ENCODE measurements at places on chromosomes 5 and 9.

- no peak for DNase-seq
Measured at GRCh38 chr5:173714551-173715428, 98.3 kb upstream of the BOD1 start.

GRCh38 chr5:140372971-140373487 is 13.0 kb downstream of the SLC4A9 start:
- DNase-seq: peak; percentile 42

- DNase-seq: no peak
Measured at GRCh38 chr5:37111426-37112382, 137.5 kb downstream of the CPLANE1 start.

- no peak for DNase-seq
Measured at GRCh38 chr9:114790521-114790920, 15.3 kb downstream of the TNFSF15 start.

DNA sequence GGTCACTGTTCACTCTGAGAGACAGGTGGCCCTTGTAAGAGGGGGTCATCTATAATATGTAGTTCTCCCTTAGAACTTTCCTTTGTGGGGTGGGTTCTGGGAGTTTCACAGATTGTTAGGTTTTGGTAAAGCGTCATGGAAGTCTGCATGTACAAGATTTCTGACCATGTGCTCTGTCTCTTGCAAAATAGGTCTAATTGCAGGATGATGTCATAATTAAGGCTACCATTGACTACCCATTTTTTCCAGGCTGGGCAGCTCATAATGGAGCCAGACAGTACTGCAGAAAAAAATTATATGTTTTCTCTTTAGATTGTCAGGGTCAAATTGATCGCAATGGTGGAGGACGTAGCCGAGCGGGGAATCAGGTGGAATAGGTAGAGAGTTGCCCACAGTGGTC is 3.7 kb upstream of the GM2A start:
- no peak for DNase-seq

DNA sequence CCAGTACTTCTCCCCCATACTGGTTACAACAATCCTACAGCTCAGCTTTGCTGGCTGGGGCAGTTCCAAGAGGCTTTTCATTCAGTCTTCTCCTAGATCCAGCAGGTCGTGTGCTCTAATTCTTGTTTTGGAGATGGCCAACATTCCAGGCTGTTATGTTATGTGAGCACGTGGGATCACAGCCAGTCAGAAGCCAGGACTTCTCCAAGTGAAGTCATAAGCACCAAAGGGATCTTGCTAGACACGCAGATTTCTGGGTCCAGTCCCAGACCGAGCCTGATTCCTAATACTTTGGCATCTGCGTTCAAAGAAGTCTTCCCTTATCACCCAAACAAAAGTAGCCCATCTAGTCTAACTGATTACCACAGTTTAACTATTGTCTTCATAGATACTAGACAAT is 1.4 kb upstream of the LARP1 start:
- DNase-seq: no peak

DNA sequence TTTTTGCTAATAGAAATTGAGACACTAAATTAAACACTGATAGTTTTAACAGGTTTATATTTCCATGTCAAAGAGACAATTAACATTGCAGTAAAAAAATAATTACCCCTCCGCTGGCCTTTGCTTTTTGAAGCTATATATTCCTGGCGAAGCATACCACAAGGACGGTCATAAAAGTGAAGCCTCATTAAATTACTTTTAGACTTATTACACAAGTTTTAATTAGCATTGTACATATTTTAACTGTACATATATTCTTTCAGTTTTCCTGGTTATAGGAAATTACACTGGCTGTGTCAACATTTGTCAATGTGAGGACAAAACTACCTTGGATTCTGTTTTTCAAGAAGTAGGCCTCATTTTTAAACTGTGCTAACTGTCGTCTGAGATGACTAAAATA is 1.2 kb downstream of the CDKN2A start:
- no peak for DNase-seq

- DNase-seq: no peak
Measured at GRCh38 chr9:68698943-68699509, 6.0 kb upstream of the PIP5K1B start.

DNA sequence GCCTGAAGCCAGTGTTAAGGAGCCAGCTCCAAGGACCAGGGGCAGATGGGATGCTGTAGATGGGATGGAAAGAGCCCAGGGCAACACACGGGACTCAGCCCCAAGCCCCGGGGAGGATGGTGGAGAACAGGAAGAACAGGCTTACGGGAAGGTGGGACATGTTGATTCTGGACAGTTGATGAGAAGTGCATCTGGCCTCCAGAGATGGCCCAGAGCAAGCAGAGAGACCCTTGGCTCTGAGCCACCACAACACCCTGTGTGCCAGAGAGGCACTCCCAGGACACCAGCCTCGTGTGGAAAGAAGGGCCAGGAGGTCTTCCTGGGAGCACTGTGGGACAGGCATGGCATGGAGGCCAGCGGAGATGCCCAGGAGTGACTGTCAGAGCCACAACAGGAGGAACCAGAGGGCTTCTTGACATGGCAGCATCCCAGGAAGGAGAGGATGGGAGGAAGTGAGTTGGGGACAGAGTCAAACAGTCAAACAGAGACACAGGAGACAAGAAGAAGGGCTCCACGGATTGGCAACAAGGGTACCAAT is 156.3 kb upstream of the MVB12B start:
- DNase-seq: no peak

- DNase-seq: no peak
Measured at GRCh38 chr9:35816708-35817107, 1.9 kb upstream of the HINT2 start.

DNA sequence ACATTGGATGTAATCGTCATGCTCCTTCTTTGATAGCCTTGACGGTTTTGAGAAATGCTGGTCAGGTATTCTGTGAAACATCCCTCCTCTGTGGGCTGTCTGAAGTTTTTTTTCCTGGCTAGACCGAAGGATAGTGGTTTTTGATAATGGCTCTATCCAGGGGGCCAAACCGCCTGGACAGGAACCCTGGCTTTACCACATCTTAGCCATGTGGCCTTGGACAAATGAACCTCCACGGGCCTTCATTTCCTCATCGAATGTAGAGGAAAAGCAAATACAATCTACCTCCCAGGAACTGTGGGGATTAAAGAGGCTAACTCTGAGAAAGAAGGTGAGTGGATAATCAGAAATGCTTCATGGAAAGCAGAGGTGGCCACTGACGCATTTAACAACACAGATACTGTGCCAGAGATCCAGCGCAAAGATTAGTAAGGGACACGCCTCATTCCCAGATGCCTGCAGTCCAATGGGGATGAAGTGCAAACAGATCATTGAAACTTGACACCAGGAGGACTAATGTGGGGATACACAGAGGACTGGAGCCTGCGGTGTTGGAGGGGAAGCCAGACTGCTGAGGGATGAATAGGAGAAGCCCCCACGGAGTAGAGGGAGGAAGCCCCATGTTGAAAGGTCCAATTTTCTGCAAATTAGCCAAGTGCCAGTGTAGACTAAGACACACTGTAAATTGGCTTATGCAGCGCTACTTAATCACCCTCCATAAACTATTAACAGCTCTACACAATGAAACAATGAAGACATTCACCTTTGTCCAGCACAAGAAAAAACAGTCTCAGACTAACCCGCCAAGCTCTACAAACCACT is 41.6 kb downstream of the MYO10 start:
- no peak for DNase-seq

DNA sequence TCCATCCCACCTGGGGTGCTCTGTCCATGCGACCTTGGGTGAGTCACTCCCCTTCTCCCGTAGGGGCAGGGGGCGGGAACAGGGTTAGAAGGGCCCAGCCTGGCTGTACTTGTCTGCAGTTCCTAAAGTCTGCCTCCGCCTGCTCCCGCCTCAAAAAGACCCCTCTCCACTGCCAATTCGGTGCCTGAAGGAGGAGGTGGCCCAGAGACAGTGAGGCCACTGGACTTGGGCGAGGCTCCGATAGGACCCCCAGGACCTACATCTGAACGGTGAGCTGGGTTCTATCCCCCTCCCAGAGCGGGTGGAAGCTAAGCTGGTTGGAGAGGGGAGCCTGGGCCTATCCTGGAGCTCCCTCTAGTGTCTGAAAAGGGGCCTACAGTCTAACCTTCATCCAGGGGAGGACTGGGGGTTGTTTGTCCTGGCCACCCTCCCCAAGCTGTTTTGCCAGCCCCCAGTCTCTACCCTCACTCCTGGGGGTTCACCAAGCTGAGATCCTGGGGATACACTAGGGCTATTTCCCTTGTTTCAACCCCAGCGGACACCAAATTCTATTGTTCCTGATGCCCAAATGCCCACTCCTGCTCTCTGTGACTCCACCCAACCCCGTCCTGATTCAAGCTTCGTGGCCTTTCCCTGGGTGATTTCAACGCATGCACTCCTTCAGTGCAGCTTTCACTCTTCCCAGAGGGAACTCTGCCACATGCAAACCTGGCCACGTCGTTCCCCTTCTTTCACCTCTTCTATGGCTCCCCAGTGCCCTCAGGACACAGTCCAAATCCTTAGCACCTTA is 6.1 kb upstream of the CRB2 start:
- no peak for DNase-seq

DNA sequence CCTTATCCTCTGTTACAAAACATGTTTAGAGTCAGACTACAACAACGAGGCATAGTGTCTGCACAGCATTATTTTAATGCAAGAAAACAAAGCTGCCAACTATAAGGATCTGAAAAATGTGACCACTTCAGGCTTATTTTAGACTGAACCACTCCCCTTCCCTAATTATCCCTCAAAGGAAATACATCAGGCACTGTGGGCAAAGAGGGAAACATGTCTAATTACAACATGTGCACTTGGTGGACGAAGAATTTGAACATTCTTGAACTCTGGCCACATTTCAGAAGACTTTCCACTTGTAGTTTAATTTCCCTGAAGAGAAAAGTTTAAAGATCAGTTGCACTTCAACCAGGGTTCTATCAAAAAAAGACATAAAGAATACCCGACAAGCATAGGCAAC is 3.8 kb downstream of the MTMR12 start:
- DNase-seq: no peak

DNA sequence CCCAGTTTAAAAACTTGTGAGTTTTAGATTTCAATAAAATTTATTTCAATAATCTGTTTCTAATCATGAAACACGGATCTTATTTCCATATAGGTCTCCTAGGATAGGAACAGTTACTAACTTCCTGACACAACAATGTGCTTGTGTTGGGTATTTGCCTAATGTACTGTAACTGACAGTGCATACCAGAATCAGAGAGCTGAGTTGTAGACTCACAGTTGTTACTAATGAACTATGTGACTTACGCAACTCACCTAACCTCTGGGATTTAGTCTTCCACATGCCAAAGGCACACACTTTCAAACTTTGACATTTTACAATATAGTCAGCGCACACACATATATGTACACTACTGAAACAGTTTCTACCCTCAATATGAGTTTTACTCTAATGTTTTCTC is 77.7 kb downstream of the HOMER1 start:
- DNase-seq: no peak

GRCh38 chr5:74169701-74170100 is 470.8 kb downstream of the ENC1 start:
- DNase-seq: peak; percentile 20

DNA sequence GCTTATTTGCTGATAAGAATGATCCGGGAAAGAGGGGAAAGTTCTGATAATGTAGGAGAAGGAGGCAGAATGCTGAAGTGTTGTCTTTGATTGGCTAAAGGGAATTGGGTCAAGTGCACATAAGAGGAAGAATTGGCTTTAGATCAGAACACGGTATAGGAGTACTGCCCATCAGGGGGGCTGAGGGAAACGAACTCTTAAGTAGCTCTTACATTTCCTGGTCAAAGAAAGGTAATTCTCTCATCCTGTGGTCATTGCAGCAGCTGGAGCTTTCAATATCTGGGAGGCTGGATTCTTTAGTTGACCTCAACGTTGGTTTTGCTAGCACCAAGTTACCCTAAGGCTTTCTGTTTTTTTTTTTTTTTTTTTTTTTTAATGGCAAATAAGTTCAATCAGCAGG is 178.7 kb upstream of the NR3C1 start:
- no peak for DNase-seq

- no peak for DNase-seq
Measured at GRCh38 chr9:37210737-37211523, 90.6 kb downstream of the ZCCHC7 start.

GRCh38 chr5:148376198-148376597 is 7.6 kb upstream of the FBXO38 start:
- no peak for DNase-seq

- no peak for DNase-seq
Measured at GRCh38 chr5:150156027-150156368, 353 bp upstream of the PDGFRB start.

DNA sequence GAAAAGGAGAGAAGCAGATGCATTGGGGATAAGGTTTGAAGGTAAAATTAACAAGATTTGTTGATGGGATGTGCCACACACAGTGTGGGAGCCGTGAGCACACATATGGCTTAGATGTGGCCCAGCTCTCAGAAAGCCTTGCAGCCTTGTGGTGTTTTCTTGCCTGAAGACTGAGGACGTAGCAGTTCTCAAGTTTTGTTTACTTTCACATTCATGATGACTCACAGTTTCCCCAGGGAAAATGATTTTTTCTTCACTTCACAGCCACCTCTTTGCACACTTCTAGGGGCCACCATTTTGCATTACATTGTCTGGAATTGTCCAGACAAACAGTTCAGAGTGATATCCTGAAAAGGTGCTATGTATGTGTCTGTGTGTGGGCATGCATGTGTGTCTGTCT is 126.2 kb downstream of the BASP1 start:
- DNase-seq: no peak

DNA sequence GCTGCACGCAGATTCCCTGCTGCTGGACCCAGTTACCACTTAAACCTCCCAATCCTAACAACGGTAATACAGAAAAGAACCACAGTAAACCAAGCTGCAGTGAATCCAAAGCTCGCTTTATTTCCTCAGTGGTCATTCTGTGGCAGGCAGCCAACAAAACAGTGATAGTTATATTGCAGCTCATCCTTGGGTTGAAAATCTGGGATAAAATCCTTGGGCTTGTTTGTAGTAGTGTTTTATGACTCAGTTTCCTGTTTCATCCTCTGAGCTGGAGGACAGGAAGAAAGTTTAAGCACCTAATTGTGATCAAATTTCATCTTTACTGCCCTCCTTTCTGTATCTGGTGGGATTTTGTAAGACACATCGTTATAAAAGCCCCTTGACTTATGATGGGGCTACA is 31.4 kb downstream of the HMGCR start:
- DNase-seq: no peak

GRCh38 chr5:93078082-93079038 is 502.7 kb downstream of the NR2F1-AS1 start:
- DNase-seq: no peak

DNA sequence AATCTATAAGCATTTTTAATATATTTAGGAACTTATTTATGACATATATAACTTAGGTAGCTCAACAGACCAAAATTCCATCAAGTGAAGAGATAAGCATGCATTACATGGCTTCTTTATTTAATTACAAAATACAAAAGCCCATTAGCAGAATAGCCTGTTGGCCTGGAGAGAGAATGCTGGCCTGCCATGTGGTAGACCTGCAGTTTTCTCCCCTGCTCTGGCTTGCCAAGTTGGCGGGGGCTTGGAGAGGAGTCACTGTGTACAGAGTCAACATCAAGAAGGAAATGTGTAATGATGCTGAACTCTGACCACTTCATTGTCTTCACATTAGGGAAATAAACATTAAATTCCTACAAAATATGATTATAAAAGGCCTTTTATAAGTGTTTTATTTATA is 69.8 kb upstream of the CNTLN start:
- no peak for DNase-seq

GRCh38 chr9:100111235-100111634 is 12.2 kb downstream of the INVS start:
- DNase-seq: no peak
